CD4-positive, alpha-beta T cell (primary cell): ENCODE measurements at places on chromosomes 7 and 10.

DNA sequence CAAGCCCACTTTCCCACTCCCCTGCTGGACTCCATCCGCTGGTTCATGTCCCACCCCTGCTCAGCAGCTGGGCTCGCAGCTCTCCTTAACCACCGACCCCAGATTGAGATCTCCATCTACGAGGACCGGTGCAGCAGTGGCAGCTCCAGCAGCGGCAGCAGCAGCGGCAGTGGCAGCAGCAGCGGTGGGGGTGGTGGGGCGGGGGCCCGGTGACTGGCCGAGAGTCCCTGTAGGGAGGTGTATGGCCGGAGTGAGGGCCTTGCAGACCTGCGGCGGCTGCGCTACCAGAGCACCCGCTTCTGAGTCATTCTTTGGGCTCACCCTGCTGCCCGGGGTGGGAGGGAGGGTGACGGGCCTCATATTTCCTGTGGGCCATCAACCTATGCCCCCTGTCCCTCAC lies 15.8 kb downstream of the GOLGA7B start:
- DNase-seq: no peak

DNA sequence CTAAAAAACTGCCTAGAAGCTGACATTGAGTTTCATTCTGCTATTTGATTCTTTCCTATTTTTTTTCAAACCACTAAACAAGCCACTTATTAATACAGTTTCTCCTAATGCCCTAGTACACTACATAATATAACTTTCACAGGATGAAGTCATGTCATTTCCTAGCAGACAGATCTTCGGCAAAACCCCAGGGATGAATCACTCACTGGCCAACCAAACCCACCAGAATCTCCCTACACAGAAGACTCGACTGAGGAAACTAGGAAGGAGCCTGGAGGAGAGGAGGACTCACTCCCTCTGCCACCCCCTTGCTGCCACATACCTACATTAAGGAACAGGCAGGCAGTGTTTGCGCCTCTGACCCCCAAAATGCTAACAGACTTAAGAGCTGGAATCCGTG lies 33.4 kb downstream of the XPNPEP1 start:
- no peak for DNase-seq

- DNase-seq: no peak
Measured at GRCh38 chr7:18624459-18624858, 128.9 kb downstream of the HDAC9 start.

- no peak for DNase-seq
Measured at GRCh38 chr10:29535012-29535777, 99.6 kb downstream of the SVIL start.

DNA sequence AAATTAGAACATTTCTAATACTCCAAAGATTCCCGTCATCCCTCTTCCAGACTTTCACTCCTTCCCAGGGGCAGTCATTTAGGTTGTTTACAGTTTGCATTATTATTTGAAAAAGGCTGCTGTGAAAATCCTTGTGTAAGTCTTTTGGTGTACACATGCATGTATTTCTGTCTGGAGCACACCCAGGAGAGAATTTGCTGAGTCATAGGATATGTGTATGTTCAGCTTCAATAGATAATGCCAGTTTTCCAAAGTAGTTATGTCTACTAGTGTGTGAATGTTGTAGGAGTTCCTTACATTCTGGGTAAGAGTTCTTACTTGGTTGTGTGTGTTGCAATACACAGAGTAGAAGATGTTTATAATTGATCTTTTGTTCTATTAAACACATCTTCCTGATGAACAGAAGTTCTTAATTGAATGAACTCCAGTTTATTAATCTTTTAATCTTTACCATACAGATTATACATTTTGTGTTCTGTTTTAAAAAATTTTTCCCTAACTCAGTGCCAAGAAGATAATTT lies 25.3 kb downstream of the CROT start:
- DNase-seq: no peak

DNA sequence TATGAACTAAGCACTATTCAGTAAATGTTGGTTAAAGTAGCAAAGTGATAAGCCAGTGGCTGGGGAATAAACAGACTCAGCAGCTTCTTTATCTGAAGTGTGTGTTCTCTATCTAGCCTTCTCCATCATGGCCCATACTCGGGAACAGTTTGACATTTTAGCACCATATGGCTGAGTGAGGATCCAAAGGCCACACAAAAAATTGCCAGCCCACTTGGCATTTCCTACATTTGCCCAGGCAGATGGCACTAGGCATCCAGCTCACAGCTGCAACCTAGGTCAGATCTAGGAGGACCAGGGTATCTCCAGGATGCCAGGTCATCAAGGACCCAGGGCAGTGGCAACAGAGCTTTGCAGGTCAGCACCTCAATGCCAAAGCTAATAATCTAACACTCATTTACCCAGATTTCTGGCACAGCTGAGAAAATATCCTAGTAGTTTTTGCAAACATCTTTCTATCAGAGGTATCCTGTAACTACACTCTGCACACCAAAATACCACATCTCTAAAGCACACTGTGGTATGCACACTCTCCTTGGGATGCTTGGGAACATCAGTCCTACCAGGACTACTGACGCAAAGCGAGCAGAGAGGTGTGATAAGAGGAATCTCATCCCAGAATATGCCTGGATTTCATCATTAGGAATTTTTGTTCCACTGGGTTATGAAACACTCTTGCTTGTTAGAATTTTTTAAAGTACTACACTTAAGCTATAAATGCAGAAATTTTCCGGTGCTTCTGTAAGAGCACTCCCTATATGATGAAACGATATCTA lies 61.7 kb downstream of the DOCK4 start:
- DNase-seq: no peak

DNA sequence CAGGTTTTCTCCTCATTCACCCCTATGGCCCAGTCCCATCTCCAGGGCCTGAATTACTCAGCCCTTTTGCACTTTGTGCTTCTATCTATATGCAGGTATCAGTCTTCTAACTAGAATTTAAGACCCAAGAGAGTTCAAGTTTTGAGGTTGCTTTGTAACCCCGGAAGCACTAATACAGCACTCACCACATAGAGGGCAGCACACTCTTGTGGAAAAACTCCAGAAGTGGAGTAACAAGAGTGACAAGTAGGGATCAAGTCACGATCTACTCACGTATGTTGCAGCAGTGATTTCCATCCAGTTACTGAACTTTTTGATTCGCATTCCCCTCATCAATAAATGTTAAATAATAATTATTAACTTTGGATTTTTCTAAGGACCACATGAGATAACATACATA lies 151.0 kb downstream of the CHCHD3 start:
- DNase-seq: no peak
